Spleen (tissue), 13 donors: ENCODE measurements at places on chromosomes 7 and 10.

GRCh38 chr10:6200734-6201515 lies 1.8 kb upstream of the PFKFB3 start:
- peak; percentile 88 for DNase-seq

- no peak for DNase-seq
These were observed 648.3 kb upstream of the PHF14 start for GRCh38 chr7:10325395-10325794.

DNA sequence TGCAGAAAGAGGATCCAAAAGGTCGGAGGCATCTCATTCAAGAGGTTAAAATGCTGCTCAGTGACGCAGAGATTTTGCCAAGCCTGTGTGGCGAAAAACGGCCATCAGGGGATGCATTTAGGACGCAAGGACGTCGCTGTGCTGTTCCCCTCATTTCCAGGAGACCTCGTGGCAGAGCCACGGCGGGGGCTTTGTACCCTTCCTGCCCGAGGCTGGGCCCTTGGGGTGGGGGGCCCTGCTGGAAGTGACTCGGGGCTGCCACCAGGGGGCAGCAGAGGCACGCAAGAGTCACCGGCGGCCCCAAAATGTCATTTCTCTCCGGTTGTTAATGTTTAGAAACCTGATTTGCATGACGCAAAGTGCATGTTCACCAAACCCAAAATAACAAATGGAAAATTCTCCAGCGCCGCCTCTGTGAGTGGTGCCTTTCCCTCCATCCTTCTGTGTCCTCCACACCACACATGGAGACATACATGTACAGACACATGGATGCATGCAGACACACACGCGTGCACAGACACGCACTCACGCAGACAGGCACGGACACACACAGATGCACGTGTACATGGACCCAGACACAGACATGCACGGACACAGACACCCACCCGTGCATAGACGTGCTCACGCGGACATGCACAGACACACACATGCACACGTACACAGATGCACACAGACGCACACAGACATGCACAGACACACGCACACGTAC lies 51.0 kb upstream of the NKX6-2 start:
- peak; percentile 82 for DNase-seq

DNA sequence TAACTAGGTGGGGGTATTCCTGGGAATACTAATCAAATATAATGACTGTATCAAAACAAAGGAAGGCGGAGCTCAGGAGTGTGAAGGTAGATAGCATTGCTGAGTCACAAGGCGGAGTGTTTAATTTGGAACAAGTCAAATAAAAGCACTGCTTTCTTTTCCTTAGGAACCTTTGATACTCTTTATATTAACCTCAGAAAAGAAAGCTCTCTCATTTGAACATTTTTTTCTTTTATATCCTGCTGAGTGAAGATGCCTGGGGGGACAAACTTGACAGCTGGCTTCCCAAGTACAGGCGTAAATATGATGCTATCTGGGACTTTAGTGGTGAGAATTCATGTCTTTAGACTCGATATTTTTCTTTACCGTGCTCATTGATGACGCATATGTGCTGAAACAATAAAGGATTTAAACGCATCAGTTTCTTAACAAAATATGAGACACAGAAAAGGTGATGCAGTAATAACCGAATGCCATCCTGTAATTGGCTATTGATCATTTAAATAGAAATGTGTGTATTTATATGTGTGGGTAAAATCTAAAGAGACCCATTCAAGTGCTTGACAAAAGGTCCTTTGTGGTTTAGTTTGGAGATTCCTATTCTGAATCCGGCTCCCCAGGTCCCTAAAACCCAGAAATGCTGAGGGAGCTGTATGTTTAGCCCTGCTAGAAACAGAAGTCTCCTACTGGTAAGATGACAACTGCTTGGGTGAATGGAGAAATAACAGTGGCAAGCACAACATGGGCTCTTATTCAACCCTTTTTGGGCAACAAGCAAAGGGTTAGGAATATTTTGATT lies 102.7 kb downstream of the PRTFDC1 start:
- no peak for DNase-seq

DNA sequence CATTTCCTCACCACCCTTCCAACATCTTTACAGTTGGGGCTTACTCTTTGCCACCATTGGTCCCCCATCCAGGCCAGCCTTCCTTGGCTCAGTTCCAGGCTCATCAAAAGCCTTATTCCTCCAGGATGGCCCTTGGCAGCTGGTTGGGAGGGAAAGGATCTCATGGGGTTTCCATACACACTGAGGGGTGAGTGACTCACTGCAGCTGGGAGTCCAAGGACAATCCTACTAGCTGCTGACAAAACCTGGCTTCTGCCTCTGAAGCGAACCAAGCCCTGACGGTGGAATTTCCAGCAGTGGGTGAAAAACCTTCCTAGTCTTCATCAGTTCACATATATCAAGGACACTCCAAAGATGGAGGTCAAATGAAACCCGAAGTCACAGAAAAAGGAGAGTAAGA lies 22.9 kb downstream of the CRHR2 start:
- no peak for DNase-seq

GRCh38 chr10:133295426-133296320 lies 13.0 kb downstream of the TUBGCP2 start:
- peak; percentile 71 for DNase-seq

GRCh38 chr7:13851736-13852135 lies 137.7 kb downstream of the ETV1 start:
- no peak for DNase-seq

- no peak for DNase-seq
These were observed 205.4 kb downstream of the FANK1 start for GRCh38 chr10:126101736-126102135.

DNA sequence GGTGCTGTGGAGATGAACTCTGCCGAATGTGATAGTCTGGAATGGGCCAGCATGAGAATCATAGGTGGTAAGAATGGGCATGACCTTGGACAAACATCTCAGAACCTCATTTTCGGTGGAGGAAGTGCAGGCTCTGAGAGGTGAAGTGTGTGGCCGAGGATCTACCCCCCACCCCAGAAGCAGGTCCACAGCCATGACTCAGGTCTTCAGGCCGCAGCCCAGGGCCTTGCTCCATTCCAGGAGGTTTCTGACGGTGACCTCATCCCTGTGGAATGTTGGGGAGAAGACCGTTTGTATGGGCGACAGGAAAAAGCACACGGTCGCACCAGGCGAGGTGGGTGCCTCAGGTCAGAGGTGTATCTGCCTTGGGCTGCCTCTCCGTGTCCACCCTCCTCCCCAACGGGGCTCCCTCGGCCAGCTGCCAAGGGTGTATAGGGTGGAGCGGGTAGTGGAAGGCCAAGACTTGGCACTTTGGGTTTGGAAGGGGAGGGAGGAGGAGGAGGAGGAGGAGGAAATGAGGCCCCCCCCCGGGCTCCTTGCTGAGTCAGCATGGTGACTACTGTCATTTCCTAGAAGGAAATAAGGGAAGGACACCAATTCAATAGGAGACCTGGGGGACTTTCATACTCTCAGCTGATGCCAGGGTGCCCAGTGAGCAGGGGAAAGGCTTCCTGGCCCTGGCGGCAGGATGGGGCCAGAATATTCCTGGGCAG lies 168.0 kb upstream of the RHEB start:
- DNase-seq: no peak

DNA sequence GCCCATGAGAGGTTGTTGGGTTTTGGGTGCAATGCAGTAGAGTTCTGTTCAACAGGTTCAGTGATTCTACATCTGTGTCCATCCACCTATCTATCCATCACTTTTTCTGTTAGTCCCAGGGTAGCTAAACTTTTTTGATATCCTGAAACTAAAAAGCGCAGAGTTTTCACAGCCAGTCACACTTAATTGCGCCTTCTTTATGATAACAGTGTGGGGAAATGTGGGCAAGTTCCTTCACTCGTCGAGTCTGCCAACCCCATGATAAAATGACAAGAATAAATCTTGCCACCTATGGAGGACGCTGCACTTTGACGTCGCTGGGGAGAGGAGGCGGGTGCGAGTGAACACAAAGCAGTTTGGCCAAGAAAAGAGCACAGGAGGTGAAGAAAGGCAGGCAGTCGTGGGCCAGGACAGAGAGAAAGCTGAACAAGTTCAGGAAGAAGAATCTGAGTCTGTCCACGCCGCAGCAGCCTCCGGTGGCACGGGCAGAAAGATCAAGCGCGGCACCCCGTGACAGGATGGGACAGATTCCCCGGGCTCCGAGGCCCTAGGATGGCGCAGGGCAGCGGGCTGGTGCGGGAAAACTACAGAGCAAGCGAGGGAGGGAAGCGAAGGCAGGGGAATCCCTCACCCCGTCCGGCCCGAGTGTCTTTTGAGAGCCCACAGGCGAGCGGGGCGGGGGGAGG lies 9.2 kb downstream of the SP8 start:
- DNase-seq: no peak

GRCh38 chr10:84531396-84531795 lies 203.0 kb downstream of the CCSER2 start:
- no peak for DNase-seq

DNA sequence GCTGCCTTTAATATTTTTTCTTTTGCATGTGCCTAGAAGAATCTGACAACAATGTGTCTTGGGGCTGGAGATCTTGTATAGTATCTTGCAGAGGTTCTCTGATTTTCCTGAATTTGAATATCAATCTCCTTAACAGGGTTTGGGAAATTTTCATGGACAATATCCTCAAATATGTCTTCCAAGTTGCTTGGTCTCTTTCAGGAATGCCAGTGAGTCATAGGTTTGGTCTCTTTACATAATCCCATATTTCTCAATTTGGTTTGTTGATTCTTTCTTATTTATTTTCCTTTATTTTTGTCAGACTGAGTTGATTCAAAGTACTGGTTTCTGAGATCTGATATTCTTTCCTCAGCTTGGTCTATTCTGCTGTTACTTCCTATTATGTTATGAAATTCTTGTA lies 208.7 kb upstream of the GLI3 start:
- DNase-seq: no peak

DNA sequence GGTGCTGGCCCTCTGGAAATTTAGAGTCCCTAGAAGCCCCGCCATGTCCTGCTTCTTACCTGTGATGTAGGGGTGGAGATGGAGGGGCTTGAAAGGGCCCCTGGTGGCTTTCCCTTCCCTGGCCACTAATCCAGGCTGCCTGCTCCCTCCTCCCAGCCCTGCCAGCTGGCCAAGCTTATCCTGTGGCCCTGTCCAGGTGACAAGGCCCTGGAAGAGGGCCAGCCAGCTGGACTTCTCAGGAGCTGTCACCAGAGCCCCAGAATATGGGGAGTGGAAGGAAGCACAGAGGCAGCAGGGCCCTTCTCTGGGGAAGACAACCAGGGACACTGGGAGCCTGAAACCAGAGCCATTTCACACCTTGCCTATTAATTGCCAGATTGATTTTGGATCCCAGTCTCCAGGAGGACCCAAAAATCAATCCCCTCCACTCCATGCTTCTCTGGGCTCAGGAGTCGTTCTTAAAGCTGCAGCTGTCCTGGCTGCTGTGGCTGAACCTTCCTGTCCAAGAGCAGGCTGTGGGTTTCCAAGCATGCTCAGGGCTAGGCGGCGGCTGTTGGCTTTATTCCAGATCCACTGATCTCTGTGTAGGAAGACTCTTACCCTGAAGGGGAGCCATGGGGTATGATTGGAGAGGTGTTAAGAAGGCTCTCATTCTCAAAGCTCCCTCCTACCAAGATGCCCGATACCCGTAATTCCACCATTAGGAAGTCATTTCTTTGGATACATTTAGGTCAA lies 52.6 kb upstream of the PCBD1 start:
- no peak for DNase-seq

- DNase-seq: no peak
These were observed 15.6 kb downstream of the ASB4 start for GRCh38 chr7:95501261-95501832.

GRCh38 chr10:74557098-74557497 lies 269.3 kb upstream of the KAT6B start:
- no peak for DNase-seq

DNA sequence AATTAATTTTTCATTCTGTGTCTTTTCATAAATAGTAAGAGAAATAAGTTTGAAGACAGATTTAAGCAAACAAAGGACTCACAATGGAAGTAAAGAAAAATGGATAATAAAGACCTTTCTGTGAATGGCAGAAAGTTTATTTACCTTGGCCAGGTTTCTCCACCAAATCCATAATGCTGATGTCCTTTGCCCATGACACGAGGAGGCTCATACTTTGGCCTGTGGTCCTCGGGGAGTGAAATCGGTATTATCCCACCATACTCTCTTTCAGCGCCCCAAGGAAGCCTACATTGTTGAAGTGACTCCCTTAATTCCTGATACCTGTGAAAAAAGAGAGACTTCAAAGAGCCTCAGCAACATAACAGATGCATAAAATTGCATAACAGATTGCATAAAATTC lies 43.1 kb upstream of the CYCS start:
- no peak for DNase-seq

- DNase-seq: no peak
These were observed 333.3 kb downstream of the CACNA2D1 start for GRCh38 chr7:82110146-82110840.

DNA sequence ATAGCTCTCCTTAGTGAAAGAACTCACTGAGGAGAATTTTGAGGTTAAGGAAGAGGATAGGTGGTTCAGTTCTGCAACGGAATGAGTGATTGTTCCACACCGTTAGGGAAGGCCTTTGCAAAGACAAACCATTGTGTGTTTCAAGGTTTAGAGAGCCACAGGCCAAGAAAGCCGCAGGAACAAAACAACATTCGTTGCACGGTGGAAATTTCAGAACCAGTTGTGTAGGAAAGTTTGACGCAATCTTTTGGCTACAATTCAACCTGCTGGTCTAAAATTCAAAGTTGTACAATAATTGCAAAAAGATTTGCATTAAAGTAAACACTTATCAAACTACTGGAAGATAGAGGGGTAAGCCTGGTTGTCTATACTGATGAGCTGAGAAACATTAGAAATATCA lies 91.4 kb downstream of the FAM107B start:
- DNase-seq: no peak

DNA sequence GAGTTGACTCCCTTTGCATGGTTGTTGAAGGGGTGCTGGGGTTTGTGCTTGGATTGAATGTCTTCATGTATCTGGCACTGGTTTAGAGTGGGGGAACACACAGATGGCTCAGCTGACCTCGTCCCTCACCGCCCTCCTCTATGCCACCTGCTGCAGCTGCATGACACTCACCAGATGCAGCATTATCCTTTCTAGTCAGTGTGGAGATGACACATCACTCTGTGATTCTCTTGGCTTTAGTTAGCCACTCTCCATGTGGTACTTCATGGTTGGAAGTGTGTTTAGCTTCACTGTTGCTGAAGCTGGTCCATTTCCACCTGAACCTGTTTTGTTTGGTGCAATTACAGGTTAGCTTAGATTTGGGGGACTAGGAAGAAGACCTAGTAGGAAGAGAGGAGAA lies 56.3 kb upstream of the BMPER start:
- DNase-seq: no peak

- no peak for DNase-seq
These were observed 51.2 kb upstream of the NXPH1 start for GRCh38 chr7:8382004-8382730.

- peak; percentile 65 for DNase-seq
These were observed 585.9 kb downstream of the PTPRN2 start for GRCh38 chr7:158001621-158002320.

DNA sequence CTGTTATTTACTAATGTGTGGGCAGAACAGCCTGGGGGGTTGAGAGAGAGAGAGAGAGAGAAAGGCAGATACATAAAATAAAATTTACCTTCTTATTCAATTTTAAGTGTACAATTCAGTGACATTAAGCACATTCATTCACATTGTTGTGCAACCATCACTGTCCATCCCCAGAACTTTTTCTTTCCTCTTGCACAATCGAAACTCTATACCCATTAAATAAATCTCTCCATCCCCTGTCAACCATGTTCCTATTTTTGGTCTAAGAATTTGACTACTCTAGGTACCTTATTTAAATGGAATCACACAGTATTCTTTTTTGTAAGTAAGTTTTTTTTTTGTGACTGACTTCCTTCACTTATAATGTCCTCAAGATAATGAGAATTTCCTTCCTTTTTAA lies 181.6 kb downstream of the SND1 start:
- DNase-seq: no peak

- no peak for DNase-seq
These were observed 14.3 kb downstream of the CPED1 start for GRCh38 chr7:121002757-121003200.
